ENCODE measurements at places on chromosomes 11 and 22.

DNA sequence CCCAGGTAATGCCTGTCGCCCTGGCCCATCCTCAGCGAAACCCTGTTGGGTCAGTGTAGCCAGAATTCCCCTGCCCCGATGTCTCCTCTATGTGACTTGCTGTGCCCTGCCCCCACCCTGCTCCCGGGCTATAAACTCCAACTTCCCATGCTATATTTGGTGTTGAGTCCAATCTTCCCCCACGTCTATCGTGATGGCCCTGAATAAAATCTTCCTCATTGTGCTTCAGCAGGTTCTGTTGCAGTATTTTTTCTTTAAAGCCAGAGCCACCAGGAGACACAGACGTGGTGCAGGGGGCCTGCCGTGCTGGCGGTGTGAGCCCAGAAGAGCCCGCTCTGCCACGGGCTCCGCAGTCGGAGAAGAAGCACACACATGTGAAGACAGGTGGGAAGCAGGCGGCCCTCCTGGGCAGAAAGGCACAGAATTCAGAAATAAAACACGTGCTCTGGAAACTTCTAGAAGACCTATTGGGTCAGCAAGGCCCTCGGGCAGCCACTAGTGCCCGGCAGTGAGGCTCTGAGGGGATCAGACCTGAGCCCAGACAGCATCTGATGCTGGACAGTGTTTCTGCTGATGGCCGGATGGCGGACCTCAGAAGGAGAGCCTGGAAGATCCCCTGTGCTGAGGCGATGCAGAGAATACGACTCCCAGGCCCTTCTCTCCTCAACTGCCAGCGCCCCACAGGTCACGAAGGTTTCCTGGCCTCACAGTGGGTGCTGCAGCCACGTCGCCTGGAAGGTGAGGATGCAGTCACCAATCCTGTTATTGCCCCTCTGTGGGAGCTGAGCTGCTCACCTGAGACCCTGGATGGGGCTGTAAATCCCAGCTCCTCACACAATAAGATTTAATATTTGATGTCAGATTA is 501.9 kb downstream of the BRD1 start:
- DNase-seq = no peak

GRCh38 chr11:119843877-119844276 is 114.9 kb upstream of the NECTIN1 start:
- DNase-seq = peak; percentile 40

GRCh38 chr11:85165819-85166218 is 461.3 kb downstream of the DLG2 start:
- DNase-seq = no peak

DNA sequence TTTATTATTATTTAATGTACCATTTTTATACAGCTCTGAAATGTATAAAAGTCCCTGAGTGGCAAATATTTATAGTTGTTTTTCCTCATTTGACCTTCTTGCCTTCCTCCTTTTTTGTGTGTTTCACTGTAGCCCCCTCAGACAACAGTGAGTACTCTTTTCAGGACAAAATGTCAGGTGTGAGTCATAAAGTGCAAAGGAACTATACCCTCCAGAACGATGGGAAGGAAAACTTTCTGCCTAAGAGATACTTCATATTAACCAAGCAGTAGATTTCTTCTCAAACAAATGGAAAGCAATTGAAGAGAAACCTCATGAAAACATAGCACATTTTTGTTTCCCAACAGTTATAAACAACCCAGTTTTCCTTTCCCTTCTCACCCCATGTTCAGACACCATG is 16.1 kb upstream of the MS4A7 start:
- no peak for DNase-seq

GRCh38 chr11:59415111-59415510 is 11.1 kb downstream of the OR5A2 start:
- no peak for DNase-seq

DNA sequence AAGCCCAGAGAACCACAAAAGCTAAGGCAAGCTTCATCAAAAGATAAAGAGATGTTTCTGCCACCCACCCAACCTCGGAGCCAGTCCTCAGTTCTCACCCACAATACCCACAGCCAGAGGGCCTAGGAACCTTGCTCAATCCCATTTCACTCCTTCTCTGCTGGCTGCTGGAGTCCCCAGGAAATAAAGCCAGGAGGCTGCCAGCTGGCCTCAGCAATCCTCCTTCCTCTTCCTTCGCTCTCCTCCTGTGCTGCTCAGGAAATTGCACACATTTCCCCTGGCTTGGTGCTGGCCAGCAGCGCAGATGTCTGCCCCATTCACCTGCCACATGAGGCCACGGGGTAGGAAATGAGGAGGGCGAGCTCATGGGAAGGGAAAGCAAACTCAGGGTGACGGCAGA is 91.8 kb upstream of the LDLRAD3 start:
- DNase-seq = no peak

Measured in hepatic stellate cell (primary cell).